ENCODE measurements at places on chromosomes 6 and 20.

DNA sequence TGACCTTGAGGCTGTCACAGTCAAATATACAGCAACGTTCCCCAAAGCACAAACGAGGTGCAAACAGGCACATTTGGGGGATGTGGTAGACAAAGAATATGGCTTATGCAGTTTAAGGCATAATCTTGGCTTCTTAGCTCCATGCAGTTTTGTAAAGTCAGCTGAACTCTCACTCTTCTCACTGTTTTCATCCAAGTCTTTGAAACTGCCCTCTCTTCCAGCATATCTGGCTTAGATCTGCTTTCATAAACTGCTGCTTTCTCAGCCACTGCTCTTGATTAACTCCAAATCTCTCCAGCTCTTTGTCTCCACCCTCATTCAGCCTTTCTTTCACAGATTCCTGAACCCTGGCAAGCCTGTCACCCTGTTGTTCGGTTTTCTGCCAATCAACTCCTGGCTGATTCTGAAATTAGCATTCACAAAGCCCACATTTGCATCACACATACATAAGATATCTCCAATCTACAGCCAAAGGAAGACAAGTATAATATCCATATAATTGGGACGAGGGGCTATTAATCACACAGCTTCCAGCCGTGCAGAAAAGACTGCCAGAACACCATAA, 301.1 kb upstream of the RNF217 start:
- no peak for DNase-seq

DNA sequence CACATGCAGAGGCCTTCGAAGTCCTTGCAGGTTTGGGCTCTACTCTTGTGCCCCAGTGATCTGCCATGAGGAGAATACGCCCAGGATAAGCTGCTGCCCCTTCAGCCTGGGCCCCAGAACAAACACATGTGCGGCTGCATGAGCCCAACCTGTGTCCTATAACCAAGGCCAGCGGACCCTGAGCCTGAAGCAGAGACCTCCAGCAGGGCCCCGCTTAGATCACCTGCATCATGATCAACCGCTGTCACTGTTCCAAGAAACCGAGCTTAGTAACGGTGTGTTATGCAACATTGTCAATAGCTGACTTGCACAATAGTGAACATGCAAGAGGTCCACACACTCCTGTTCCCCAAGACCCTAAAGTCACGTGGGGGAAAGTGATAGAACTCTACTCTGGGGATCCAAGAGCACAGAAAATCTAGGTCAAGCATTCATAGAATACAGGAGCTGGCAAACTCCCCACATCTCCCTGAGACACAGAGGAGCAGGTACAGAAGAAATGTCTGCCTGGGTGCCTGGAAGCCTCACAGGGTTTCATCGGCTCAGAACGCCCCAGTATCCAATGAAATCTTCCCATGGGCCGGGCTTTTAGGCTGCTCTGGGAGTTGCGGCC, 136.2 kb downstream of the BMP7 start:
- no peak for DNase-seq

- no peak for DNase-seq
Observed at GRCh38 chr6:130239755-130240154, 17.0 kb upstream of the SAMD3 start.

DNA sequence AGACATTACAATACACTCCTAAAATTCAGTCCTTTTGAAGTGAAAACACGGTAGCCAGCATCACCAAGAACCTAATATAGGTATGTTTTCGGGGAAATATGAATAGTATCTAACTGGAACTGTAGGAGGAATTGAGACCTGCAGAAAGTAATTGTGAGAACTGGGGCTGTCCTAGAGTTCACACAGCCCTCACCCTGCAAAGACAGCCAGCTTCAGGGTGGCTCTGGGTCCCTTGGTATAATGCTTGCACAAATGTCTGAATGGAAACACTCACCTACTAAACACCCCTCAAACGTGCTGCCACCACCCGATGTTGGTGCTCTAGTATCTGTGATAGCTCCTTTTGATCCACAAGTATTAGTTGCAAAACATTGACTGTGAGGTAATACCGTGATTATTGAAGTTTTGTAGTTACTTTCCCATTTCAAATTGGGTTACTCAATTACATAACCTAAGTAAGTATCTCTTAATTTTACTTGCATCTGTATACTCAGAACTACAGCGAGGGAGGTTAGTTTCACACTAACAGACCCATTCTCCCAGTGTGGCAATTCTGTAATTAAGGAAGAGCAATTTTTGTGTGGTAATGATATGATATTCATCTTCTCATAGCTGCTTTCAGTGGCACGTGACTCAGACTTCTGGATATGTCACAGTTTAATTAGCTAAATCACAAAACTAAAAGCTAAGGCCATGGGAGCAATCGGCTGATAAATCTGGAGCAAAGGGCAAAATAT, 129.5 kb downstream of the INSM1 start:
- DNase-seq = no peak

GRCh38 chr6:87697581-87698546, 4.2 kb downstream of the AKIRIN2 start:
- peak; percentile 40 for DNase-seq

- no peak for DNase-seq
Observed at GRCh38 chr6:811831-812230, 118.9 kb upstream of the EXOC2 start.

All from SHP77 (cell line).